ENCODE measurements at places on chromosomes 16 and 17.

GRCh38 chr16:3348547-3349167 is 7.0 kb upstream of the OR2C1 start:
- no peak for DNase-seq

DNA sequence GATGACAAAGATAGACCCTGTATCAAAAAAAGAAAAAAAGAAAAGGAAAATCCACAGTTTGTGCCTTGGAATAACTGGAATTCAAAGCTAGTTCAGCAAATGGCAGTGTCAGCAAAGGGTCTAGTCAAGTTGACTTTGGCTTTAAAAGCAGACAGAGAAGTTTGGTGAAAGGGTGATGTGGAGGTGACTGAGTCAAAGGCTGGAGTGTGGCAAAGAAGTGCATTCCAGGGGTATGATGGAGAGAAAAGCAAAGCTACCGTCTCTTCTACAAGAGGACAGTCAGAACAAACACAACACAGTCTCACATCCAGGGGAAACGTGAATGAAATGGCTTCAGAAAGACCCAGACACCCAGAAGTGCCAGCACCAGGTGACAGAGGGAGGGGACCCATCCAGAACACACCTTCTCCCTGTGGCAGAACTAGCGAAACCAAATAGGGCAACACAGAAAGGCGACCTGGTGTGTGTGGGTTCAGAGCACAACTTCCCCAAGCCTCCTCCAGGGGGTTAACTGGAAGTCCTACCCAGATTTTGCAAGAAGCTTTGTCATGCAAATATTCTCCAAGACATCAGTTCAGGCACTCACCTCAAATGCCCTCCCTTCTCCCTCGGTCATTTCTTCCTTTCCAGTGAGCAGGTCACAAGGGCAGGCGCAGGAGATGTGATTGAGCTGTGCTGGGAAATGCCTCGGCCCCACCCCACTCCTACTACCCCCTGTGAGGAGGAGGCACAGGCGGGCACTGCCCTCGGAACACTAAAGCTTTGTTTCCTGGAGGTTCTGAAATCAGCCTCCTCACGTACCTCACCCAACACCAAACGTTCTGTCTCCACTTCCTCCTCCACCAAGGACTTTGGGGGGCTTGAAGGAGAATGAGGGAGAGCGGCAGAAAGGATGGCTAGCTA is 481.9 kb downstream of the SOX9 start:
- no peak for DNase-seq

DNA sequence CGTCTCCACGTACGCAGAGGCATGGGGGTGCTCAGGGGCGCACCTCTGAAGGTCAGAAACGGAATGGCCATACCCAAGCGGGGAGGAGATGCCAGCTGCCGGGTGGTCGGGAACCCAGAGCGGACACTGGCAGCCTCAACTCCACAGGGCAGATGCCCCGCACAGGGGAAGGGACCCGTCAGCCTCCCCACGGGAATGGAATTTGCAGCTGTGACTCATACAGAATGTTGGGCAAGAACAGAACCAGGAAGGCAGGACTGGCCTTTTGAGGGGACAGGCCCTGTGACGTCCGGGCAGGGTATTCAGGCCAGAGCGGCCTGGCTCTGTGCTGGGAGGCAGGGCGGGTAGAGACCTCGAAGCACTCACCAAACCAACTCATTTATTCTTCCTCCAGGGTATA is 7.5 kb downstream of the TK1 start:
- DNase-seq, result no peak

DNA sequence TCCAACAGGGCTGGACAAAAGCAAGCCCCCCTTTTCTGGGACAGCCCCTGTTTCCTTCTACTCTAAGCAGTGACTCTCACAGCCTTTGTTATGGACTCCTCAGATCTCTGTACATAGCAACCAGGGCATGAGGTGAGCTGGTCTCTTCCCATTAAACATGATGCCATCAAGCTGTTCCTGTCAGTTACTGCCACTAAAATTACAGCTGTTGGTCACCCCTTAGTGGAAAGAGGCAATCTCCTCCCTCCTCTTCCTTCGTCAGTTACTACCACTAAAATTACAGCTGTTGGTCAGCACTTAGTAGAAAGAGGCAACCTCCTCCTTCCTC is 95.2 kb upstream of the SMIM36 start:
- DNase-seq, result no peak

DNA sequence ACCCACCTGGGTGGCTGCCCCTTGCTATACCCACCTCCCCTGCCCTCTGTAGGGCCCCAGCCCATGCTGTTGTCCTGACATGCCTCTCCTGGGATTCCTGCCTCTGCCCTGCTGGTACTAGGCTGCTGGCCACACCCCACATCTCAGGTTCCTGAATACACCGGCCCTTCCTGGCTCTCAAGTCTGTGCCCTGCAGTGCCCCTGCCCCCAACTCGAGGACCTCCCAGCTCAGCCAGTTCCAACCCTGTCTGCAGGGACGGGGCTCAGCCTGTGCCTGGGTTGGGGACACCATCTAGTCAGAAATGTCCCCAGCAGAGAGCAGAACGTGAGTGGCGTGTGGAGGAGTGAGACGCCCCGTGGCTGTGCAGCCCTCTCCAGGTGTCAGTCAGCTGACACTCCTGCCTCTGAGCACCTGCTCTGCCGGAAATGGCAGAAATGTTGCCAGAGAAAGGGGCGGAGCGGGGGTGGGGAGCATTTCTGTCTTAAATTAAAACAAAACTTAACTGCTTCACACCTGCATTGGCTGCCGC is 28.7 kb downstream of the ACSF3 start:
- DNase-seq, result peak; percentile 49

- DNase-seq, result no peak
Observed at GRCh38 chr16:72989579-72990551, 58.1 kb downstream of the ZFHX3 start.

DNA sequence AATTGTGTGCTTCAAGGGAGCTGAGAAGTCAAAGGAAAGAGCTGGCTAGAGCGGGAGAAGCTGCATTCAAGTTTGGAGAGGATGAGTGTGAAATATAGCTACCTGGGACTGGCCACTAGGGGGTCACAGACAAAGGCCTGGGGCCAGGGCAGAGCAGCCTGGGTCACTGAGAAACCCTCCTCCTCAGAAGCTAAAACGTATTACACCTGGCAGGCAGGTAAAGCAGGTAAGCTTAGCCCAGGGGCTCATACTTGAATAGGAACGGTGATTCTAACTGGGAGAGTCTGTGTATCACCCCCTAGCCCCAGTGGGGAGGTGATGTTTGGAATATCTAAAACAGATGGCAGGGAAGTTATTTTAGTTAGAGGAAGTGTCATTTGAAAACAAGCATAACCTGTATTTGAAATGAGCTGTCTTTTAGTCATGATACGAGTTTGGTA is 6.8 kb downstream of the KRT37 start:
- peak; percentile 20 for DNase-seq

GRCh38 chr17:65856865-65857264 is 295.4 kb upstream of the AXIN2 start:
- DNase-seq, result no peak

GRCh38 chr17:17359271-17359670 is 56.1 kb downstream of the NT5M start:
- no peak for DNase-seq

- DNase-seq, result no peak
Observed at GRCh38 chr17:83012868-83013778, 66.3 kb upstream of the METRNL start.

DNA sequence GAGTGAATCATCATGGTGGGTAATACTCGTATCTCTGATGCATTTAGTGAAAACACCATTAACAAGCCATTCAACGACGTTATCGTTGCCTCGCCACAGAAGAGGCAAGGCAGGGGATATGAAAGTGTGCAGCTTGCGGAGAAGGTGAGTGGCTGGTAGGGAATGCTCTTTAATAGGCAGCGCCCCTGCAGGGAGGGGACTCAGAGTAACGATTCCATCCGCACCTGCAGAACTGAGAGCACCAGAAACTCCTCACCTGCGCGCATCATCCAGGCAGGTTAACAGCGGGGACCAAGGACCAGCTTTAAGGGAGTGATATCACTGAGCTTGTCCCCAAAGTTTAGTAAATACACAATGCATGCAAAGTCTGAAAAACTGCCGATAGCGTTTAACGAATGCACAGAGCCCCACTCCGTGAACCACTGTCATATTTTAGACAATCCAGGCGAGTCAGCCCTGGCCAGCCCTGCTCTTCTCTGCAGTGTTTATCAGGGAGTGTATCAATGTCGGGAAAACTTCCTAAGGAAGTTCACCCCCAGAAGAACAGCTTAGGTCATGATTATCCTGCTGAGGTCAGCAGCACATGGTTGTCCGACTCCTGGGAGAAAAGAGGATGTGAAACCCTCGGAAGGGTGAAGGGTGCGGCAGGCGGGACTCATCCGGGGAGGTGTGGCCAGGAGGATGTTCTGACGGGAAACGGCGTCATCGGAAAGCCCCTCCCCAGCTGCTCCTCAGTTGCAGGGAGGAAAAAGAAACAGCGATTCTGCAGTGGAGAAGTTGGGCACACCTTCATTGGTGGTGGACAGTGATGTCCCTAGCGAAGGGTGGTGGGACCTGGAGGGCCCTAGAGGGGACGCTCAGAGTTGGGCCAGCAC is 68.5 kb upstream of the DNAH17 start:
- DNase-seq, result peak; percentile 78
